ENCODE measurements at places on chromosomes 6 and 20.

DNA sequence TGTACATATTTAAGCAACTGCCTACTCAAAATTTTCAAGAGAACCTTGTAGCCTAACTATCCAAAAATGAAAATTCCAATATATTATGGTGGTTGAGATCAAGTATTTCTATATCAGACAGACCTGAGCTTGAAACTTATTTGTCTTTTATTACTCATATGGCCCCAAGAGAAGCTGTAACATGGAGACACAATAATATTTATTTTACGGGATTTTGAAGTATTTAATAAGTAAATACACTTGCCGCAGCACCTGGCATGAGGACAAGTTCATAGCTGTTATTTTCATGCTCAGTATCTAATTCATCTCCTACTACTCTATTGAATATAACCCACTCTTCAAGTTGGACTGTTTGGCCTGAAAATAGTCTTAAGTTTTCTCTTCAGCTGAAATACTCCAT is 28.0 kb downstream of the PTPRK start:
- DNase-seq: no peak

- no peak for DNase-seq
Measured at GRCh38 chr20:61930776-61931475, 134.8 kb downstream of the TAF4 start.

- peak; percentile 12 for DNase-seq
Measured at GRCh38 chr6:12504325-12504966, 212.1 kb upstream of the PHACTR1 start.

GRCh38 chr20:41178904-41179432 is 41.6 kb downstream of the PLCG1 start:
- DNase-seq: no peak

- DNase-seq: no peak
Measured at GRCh38 chr20:58580474-58580835, 65.3 kb upstream of the APCDD1L start.

All from hematopoietic multipotent progenitor cell treated with erythropoietin and hydrocortisone succinate and interleukin-3 and kit ligand, for 8 days (in vitro differentiated cells).